ENCODE measurements at places on chromosomes 4 and X.

DNA sequence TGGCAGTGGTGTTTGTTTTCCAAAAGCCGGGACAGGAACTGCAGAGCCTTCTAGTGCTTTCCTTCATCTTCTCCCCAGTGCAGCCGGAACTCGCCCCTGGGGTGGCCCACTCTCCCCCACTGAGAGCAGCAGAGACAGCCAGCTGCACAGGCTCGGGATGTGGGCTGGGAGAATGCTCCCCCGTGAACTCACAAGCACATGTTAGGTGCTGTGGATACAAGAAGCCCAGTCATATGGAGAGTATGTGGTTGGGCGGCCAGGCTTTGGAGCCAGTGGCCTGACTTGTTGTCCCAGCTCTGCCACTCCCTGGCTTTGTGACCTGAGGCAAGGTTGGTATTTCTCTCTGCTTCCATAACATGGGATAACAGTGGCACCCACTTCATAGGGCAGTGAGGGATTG is 9.4 kb upstream of the KIAA0232 start:
- no peak for DNase-seq

GRCh38 chr4:5755161-5755560 is 44.2 kb downstream of the EVC start:
- DNase-seq, result no peak

GRCh38 chrX:82218361-82218760 is 1016.5 kb downstream of the SH3BGRL start:
- no peak for DNase-seq

DNA sequence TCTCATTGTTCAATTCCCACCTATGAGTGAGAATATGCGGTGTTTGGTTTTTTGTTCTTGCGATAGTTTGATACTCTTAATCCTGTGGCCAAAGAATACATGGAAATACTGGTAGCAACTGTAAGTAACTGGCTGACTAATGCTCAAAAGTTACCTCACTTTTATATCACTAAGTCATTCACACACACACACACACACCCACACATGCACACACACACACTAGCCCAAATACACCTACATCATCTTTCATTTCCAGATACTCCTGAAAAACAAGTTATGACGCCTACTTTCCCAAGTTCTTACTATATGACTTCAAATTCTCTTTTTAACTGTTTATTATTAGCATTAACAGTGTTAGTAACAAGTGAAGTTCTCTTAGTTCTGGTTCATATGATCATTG is 101.3 kb downstream of the DCHS2 start:
- no peak for DNase-seq

- DNase-seq, result no peak
Observed at GRCh38 chrX:1391370-1391706, 575 bp downstream of the SLC25A6 start.

- no peak for DNase-seq
Observed at GRCh38 chr4:78616046-78616498, 64.5 kb downstream of the ANXA3 start.

- no peak for DNase-seq
Observed at GRCh38 chrX:130081421-130082045, 28.8 kb downstream of the ELF4 start.

DNA sequence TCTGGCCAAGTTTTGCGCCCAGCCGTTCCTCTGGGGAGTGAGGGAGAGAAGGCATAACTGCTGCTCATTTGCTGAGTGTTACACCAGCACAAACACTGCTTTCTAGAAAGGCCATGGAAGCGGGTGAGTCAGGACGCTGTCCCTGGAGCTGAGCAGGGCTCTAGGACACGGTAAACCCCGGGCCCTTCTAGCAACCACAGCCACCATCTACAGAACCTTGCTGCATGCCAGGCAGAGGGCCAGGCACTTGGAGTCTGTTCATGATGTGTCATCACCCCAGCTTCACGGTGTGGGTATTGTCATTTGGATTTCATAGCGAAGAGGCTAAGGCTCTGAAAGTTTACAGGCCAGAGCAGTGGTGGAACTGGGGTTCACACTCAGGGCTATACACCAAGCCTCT is 31.8 kb upstream of the C4orf50 start:
- no peak for DNase-seq

DNA sequence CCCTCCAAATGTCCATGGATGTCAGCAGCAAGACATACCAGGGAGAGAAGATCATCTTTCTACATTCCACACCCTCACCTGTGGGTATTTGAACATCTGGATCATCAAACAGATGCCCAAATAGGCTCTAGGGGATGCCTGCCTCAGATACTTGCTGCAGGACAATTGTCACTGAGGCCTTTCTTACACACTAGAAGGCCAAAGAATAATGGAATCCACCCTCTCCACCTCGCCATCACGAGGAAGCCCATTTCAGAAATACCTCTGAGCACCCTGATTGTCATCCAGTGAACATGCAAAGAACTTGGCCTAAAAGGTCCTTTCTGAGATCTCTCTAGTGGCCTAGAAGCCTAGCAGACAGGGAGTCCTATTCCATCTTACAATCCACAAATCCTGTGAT is 6.9 kb upstream of the KIAA1210 start:
- no peak for DNase-seq

GRCh38 chr4:84596826-84597225 is 13.9 kb downstream of the CDS1 start:
- no peak for DNase-seq

GRCh38 chr4:140681201-140681600 is 75.0 kb downstream of the TBC1D9 start:
- DNase-seq, result no peak

- DNase-seq, result no peak
Observed at GRCh38 chr4:100422894-100423293, 94.9 kb downstream of the EMCN start.

GRCh38 chr4:166386491-166387360 is 513.7 kb downstream of the TLL1 start:
- no peak for DNase-seq

DNA sequence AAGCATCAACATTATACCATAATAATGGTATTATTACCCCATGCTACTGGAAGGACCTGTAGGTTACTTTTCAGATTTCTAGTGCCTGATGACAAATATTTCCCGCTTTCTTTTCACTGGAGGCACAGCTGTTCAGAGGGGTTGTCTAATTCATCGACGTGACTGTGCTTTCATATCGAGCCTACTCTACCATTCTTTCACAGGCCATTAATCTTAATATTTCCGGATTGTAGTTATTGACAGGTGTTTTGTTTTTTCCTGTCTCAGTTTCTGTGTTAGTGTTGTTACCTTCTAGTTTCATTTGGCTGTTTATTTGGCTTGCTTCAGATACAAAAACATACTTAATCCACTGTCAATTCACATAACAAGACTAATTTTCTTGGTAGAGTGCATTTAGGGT is 330.9 kb downstream of the SPOCK3 start:
- no peak for DNase-seq

GRCh38 chr4:26607776-26608175 is 23.9 kb downstream of the TBC1D19 start:
- DNase-seq, result no peak

GRCh38 chrX:19774905-19775304 is 112.5 kb downstream of the SH3KBP1 start:
- DNase-seq, result no peak

- no peak for DNase-seq
Observed at GRCh38 chrX:72297953-72298730, 7.6 kb downstream of the CITED1 start.

- no peak for DNase-seq
Observed at GRCh38 chr4:147794787-147795413, 63.0 kb downstream of the ARHGAP10 start.

- no peak for DNase-seq
Observed at GRCh38 chr4:6674500-6675149, 19.1 kb upstream of the S100P start.

DNA sequence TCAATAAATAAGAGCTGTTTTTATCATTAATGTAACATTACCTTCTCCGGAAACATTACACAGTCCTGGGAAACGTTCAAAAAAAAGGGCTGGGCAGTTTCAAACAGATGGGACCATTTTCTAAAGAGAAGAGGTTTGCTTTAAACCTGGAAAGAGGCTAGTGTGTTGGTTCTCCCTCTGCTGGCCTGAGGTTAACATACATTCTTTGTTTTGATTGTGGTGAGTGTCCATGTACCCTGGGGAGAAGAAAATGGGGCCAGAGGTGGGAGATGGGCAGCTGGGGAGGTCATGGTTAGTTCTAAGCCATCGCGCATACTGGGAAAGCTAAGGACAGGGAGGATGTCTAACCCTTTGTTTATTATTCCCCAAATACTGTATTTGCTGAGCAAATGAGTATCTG is 194.7 kb downstream of the CPEB2 start:
- no peak for DNase-seq

DNA sequence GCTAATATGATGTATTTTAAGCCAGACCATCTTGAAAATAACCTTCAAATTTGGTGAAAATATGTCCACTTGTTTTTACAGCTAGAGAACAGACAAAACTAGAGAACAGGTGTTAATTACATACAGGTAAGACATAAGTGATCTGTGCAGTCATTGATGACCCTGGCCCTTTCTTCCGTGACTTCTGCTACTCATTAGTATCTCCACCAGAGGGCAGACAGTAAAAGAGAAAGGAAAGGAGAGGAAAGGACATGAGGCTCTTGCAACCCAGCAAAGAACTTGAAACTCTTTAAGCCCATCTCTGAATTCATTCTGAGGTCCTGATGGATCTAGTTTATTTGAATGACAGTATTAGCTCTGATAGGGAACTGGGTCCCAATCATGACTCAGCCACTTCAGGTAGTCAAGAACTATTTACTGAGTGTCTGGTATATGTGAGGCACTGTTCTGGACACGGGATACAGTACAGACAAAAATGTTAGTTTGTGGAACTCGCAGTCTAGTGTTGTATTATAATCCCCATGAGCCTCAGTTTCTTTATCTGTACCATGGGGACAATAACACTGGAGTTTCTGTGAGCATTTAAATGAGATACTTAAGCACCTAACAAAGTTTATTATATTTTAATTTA is 121.0 kb upstream of the TEX13D start:
- no peak for DNase-seq

- no peak for DNase-seq
Observed at GRCh38 chrX:110699109-110699508, 96.5 kb downstream of the CHRDL1 start.

DNA sequence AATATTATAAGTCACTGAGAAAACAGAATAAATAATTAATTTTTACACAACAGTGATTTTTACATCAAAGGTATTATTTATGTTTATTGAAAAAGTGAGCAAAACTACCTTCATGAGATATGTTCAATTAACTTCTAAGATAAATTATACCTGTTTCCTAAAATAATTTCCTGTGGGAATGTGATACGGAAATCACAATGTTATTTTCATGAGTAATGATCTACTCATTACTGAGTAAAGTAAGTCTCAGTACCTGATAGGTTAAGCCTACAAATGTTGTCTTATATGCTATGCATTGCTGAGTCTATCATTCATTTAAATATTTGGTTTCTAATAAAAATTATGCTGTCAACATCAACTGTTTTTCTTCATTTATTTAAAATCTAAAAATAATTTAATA is 324.0 kb downstream of the STPG2 start:
- DNase-seq, result no peak

DNA sequence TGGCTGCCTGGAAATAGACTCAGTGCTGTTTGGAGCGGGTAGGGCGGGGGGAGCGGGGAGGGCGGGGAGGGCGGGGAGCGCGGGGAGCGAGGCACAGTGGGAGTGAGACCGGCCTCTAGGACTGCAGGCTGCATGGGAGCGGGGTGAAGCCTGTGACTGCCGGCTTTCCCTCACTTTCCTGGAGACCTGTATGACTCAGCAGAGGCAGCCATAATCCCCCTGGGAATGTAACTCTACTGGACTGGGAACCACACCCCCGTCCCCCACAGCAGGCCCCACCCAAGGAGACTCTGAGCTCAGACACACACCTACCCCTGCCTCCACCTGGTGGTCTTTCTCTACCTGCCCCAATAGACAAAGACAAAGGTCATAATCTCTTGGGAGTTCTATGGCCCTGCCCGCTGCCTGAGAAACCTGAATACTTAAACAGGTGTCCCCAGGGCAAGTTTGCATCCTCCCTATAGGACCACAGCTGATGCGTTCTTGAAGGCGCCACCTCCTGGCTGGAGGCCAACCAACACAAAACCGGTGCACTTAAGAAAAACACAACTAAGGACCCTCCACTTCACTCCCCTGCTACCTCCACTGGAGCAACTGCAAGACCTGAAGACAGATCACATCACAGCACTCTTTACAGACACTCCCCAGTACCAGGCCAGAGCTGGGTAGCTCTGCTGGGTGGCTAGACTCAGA is 18.0 kb downstream of the HDAC8 start:
- no peak for DNase-seq

DNA sequence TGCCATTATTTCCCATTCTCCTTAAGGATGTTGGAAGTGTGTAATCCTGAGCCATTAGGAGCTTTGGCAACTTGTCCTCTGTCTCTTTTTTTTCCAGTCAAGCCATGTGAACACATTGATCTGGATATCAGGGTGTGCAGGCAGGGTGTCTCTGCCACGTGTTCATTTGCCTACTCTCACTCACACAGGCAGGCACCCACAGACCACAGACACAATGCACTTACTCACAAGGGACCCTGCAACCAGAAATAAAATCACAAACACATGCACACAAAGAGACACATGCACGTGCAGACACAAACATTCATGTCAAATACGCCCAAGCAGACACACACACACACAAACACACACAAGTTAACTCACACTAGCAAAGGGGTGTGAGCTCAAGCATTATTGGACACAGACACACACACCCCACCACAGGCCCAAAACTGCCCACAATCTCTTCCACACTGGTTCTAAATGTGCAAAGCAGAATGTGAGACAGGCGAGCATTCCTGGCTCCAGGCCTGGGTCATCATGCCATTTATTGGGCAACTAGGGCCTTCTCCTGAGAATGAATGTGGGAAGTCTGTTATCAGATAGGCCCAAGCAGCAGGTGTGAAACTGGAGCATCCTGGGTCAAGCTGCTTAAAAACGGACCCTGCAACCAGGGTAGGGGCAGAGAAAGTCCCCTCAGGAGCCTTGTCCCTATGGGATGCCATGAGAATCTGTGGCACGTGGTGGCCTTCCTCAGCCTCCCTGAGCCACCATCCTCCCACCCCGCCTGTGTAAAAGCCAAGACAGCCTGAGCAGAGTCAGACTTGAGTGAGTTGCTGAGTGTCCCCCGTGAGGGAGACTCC is 63.4 kb downstream of the NBDY start:
- DNase-seq, result no peak

- no peak for DNase-seq
Observed at GRCh38 chrX:46610070-46610658, 36.6 kb downstream of the CHST7 start.

GRCh38 chr4:139838811-139839210 is 173.2 kb downstream of the MGST2 start:
- no peak for DNase-seq

DNA sequence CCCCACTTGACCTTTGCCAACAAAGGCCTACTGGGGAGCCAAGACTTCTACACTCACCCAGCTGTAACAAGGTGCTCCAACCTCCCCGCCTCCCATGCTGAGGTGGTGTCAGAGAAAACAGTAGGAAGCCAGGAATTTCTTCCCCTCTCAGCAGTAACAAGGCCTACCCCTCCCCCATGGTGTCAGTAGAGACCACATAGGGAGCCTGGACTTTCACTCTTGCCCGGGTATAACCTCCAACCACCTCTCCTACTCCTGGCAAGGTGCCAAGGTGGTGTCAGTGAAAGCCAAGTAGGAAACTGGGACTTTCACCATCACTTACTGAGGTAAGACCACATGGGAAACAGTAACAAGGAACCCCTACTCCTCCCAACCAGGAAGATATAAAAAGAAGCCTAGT is 93.1 kb downstream of the SLC16A2 start:
- DNase-seq, result no peak

Measured in thoracic aorta (tissue), 2 donors.